ENCODE measurements at places on chromosomes 13 and 19.

DNA sequence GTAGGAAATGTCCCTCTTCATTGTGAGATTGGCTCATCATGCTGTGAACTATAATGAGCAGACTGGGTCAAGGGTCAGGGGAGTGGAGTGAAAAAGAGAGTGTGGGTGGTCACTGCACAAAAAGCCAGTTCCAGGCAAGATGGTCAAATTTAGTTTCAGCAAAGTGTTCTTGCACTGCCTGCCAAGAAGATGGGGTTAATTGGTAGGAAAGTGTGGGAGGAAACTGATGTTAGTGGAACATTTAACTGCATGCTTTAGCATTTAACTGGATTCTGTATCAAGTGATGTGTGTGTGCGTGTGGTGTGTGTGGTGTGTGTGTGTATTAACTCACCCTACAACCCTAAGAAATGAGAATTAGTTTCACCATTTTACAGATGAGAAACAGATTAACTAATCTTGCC lies 131.6 kb downstream of the COG6 start:
- DNase-seq = no peak

DNA sequence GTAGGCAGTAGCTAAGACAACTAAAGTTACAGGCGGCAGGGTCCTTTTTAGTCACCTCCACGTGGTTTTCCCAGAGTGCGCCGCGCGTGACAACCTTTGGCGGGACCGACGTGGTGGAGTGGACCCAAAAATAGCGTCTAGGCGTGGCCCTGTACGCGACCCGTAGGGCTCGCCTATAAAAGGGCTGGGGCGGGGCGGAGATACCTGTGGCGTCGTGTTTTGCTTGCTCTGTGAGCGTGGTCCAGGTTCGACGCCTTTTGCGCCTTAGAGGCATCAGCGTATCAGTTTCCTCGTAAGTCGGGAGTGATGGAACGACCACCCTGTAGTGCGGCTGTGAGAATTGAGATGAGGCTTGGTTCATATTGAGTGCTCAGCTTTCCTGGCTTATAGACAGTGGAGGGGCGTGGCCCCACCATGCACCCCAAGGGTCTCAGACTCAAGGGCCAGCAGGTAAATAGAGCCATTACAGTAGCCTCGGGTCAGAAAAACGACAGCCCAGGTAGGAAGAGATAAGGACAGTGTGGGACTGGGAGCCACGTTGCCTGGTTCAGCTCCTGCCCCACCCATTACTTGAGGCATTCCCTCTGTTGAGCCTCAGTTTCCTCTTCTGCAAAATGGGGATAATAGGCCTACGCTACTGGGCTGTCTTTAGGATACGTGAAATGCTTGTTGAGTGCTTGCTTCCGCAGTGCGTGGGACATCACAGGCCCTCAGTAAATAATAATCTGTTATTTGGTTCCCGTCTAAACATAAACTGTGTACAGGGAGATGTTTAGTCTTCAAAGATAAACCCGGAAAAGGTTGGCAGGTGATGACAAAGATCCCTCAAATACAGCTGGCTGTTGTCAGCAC lies 693 bp upstream of the TMED1 start:
- DNase-seq = no peak

GRCh38 chr19:12703046-12703445 lies 6.6 kb upstream of the FBXW9 start:
- DNase-seq = no peak

- peak; percentile 37 for DNase-seq
Measured at GRCh38 chr19:10271543-10272086, 695 bp downstream of the ICAM1 start.

GRCh38 chr13:79413521-79413920 lies 7.5 kb upstream of the RBM26 start:
- no peak for DNase-seq

DNA sequence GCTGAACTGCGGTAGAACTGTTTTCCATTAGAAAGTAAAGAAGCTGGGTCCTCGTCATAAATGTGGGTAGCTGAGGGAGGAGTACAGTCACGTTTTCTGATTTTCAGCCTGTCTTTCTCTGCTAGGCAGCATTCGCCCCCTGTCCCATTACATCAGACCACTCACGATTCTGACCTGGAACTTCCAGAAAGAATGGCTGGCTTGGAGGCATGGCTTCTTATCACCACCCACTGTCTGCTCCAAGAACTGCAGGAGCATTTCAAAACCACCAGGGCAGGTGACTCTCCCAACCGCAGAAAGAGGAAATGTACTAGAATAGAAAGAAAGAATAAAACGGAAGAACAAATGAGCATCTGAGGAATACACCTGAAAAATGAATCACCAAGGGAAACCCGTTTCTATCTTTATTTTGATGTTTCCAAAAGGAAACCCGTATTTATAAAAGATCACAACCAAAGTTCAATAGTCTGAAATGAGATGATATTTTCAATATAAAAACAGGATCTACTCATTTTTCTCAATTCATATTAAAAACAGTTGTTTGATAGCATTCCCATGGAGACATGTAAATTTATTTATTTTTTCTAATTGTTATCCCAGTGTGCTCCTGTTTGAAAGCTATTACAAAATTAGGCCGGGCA lies 22.1 kb upstream of the POMP start:
- no peak for DNase-seq

- no peak for DNase-seq
Measured at GRCh38 chr13:41673640-41674039, 216.3 kb downstream of the RGCC start.

- DNase-seq = no peak
Measured at GRCh38 chr13:77002590-77003190, 10.8 kb downstream of the CLN5 start.

DNA sequence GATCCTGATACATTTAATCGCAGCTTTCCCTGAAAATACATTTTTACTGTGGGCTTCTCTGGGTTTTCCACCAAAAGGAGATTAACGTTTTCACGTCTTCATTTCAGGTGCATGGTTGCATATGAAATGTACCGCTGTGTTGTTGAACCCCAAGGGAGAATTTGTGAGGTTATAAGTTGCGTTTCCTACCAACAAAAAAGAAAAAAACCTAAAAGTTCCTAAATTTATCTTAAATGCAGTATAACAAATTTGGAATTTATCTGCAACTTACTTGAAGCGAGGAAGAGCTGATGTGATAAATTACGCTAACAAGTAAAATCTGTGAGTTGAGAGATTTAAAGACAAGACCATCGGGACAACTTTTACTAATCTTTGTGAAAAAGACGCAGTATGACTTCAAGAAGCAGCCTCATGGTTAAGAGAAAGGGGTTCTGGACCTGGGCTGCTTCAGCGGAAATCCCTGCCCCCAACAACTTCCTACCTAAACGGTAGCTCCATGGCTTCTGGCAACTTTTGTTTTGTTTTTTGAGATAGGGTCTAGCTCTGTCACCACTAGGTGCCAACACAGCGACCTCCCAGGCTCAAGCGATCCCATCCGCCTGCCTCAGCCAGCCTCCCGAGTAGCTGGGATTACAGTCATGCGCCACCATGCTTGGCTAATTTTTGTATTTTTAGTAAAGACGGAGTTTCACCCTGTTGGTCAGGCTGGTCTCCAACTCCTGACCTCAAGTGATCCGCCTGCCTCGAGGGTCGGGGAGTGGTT lies 958 bp upstream of the OBI1 start:
- no peak for DNase-seq

- DNase-seq = no peak
Measured at GRCh38 chr13:112181336-112182067, 114.6 kb downstream of the SOX1 start.

DNA sequence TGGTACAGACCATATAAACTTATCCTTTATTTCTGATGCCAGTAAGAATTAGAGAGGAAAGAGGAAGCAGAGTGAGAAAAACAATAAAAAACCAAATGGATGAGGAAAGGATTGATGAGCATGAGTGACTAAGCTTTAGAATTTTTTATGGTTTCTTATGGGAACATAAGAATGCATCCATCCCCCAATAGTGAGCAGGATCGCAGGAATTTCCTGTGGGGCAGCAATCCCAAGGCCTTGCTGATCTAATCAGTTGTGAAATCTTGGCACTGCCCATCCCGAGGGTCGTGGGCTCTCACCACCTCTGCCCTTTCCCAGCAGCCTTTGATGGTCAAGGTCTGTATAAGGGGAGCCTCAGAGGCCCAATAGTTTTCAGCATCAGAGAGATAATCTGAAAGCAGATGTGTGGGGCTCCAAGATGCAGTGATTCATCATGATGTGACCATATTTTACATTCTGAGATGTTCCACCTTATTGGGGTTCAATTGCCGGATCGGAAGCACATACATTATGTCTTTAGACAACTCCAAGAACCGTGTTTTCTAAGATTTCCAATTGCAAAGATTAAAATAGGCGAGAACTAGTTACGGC lies 222.1 kb downstream of the DNAJC15 start:
- no peak for DNase-seq

DNA sequence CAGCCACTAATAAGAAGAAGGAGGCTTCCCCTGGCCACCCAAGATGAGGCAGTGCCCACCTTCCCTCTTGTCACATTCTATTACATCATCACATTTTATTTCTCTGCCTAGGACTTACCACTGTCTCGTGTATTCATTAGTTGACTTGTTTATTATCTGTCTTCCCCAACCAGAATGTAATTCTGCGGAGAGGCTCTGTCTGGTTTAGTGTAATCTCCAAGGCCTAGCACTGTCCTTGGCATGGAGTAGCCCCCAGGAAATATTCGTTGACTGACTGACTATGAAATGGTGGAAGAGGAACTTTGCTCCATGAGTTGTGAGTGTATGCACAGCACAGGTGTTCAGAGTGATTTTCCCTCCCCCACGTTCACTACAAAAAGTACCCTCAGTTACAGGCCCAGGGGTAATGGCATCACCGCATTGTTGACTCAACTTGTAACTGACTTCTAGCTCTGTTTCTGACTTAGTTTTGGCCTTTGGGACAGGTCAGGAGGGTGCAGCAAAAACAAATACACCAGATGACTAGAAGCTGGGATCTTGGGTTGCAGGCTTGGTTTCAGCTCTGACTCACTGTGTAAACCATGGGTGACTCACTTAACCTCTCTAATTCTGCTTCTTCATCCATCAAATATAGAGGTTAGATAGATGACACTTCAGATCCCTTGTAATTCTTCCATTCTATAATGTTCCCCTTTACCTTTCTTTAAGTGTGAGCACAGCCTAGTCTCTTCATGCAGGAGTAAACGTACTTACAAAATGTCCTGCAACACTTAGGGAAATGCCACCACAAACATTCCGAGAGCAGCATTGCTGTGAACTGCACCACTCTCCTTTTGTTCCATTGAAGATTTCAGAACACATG lies 229.7 kb downstream of the KCNRG start:
- no peak for DNase-seq

- DNase-seq = no peak
Measured at GRCh38 chr19:15323496-15324235, 8.7 kb downstream of the BRD4 start.

DNA sequence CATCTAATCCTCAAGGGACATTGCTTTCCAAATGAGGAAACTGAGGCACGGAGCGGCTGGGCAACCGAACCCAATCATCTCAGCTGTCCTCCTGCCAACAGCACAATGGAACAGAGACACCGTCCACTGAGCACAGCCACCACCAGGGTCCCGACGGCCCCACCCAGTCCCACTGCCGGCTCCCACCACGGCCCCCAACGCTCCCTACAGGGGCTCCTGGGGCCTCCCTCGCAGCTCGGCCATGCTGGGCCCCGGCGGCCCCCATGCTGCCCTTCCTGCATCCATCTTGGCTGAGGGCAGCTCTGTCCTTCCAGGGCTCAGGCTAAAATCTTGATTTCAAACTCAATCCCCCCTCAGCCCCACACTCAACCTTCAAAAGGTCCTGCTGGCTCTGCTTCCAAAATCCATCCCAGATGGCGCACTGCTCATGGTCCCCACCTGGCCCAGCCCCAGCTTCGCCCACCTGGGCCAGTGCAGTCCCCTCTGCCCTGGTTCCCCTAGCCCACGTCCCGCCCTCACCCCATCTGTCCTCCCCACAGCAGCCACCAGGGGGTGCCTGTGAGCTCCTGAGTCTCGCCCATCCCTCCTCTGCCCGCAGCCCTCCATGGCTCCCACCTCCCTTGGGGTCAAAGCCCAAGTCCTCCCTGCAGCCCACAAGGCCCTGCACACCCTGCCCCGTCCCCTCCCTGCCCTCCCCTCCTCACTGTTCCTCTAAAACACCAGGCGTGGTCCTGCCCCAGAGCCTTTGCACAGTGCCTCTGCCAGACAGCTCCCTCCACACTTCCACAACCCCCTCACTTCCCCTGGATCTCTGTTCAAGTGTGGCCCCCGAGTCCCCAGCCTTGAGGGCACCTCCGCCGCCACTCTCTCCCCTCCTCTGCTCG lies 7.9 kb downstream of the PIP5K1C start:
- peak; percentile 50 for DNase-seq

All from T-cell (primary cell).